Fibroblast of lung (primary cell): ENCODE measurements at places on chromosomes 1 and 21. TPM values are rescaled to one million over a fixed set of nuclear protein-coding genes. Genes with fewer than 3 reads are reported as not detected.
A peak's percentile ranks its signal among the peaks of the same experiment; 100 is the strongest.

DNA sequence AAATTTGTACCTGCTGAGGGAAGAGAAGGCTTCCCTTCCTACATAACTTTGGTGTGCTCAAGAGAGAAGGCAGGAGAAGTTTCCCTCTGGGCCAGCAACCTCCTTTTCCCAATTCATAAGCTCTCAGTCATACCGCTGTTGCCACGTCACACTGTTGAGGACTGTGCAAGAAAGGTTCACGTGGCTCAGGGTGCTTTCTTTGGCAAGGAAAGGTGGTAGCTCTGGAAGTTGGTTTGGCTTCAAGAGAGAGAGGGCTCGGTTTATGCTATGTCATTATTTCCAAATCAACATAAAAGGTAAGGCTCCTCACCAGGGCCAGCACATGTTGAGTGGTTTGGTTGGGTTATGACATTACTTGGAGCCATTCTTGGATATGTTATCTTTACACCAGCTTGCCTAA, 77.3 kb downstream of the TNFSF18 start:
- DNase-seq = peak; percentile 88

GRCh38 chr1:197180252-197180878, 33.9 kb upstream of the ASPM start:
- DNase-seq = peak; percentile 71

DNA sequence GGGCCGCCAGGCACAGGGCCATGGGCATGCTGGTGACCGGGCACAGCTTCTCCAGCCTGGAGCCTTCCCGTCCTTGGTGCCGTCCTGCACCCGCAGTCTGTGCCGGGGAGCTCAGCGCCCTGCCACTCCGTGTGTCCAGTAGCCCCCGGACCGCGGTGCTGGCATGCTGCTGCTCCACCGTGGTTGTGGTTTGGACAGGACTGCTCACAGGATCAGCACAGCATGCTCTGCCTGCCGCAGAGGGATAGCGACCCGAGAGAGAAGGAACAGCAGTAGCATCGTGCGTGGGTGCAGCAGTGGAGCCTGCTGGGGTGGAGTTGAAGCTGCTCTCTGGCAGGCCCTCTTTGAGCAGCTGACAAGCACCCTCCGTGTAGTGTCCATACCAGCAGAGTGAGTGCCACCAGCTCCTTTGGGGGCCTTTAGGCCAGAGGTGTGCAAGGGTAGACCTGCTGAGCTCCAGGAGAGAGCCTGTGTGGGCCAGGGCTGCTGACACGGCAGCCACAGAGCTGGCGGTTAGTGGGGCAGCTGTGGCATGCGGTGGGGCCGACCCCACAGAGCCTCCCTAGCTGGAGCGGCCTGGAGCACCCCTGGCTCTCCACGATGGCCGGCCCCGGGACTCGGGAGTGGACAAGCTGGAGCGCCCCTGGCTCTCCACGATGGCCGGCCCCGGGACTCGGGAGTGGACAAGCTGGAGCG, 6.4 kb upstream of the PCBP3 start:
- DNase-seq = peak; percentile 7

DNA sequence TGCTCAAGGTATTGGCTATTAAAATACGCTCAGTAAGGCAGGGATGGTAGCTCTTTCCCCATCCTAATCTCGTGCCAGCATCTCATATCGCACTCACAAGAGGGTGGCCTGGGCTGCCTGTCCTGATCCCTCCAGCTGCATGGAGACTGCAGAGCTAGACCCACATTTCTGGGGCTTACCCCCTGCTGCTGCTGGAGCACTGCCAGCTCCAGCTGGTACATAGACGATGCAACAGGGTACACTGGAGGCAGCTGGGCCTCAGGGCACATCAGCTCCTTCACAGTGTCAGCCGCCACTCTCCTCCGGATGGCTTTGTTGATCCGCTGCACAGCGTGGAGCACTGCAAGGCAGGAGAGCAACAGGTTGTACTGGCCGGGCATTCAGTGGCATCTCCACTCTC, 16.0 kb downstream of the IQGAP3 start:
- DNase-seq = no peak

DNA sequence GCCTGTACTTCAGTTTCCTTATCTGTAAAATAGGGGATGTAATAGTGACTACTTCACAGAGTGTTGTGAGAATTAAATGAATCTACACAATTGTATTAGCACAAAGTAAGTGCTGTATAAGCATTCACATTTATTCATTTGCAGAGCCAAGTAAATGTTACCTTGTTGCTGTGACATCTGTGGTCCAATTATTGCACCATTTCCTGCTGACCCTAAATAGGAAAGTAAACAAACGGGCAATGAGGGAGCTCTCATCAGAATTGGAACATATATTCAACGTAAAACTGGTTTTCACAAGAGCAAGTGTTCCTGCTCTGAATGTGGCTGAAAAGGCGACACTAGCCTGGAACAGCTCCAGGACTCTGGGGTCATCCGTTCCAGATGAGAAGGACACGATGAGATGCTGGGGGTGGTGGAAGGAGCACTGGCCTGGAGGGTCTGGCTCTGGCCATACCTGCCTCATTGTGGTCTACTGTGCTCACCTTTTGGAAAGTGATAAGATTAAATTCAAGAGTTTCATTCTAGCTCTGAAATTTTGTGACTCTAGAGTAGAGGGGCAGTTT, 34.5 kb downstream of the PROX1 start:
- DNase-seq = no peak

DNA sequence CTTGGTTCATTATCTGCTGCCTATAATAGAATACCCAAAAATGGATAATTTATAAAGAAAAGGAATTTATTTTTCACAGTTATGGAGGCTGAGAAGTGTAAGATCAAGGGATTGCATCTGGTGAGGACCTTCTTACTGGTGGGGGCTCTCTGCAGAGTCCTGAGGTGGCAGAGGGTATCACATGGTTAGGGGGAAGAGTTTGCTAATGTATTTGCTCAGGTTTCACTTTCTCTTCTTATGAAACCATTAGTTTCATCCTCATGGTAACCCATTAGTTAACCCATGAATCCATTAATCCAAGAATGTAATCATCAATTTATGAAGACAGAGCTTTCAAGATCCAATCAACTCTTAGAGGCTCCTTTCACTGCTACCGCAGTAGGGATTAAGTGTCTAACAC, 120.6 kb downstream of the DNM3 start:
- no peak for DNase-seq

GRCh38 chr1:193179094-193179493, 7.3 kb downstream of the B3GALT2 start:
- no peak for DNase-seq

DNA sequence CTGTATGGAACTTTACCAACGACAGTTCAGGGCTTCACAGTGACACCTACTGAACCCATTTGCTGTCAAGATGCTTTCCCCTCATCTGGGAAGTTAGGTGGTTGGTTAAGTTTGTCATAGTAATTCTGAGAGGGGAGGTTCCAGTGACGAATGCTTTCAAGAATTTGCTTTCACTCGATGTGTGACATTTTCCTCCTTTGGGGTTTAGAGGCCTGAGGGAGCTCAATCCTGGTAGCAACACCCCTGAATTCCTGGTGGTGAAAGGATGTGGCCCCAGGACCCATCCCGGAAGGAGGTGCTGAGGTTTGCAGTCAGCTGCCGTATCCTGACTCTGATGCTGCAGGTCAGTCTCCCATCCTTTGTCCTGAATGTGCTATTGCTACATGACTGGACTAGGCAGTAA, 2.8 kb downstream of the PIGV start:
- no peak for DNase-seq

Gene LAPTM5
- total RNA-seq = under 0.01 TPM in 2 replicates

DNA sequence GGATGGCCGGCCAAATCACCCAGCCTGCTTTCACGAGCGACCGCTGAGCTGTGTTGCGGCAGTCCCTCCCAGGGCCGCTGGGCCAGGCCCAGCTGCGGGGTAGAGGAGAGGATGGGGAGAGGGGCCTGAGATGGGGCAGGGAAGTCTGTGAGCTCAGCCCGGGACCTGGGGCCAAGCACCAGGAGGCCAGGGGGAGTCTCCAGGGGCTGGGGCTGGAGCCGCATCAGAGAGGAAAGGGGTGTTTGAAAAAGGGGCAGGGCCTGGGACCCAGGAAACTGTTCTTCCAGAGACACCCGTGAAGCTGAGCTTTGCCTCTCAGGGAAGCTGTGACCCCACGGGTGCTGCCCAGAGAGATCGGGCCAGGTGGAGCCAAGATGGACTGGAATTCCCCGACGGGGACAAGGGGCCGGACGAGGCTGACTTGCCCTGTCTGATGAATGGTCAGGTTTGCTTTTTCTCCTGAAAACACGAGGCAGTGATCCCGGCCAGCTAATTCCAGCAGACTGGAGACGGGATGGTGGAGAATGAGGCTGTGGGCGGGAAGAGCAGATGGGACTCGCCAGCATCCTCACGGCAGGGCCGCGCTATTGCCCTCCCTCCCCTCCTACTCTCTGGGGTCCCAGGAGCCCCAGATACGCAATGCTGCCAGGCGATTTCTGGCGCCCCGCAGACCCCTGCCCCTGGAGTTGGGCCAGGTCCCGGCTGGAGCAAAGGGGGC, 40.3 kb upstream of the COL18A1 start:
- peak; percentile 89 for DNase-seq

GRCh38 chr1:57872913-57873312, 449.1 kb upstream of the DAB1 start:
- no peak for DNase-seq

GRCh38 chr1:14968251-14968851, 185.2 kb upstream of the TMEM51 start:
- peak; percentile 91 for DNase-seq

- no peak for DNase-seq
Measured at GRCh38 chr1:115650961-115651360, 9.2 kb downstream of the VANGL1 start.

Gene SLC5A9
- not detected in 2 replicates for total RNA-seq

DNA sequence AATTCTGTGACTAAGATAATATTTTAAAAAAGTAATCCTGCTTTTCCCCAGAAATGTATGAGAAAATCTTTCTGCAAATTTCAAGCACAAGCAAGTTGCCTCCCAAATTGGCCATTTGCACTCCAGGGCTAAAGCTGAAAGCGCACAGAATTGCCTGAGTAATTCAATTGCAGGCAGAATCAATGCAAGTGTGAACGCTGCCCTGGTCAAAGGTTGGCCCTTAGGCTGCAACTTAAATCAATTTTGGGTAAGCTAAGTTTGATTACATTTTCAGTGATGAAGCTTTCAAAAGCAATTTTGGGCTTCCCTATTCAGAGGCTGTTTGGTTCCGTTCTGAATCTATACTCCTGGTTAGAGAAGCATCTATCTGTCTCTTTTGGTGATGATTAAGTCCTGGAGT, 501.8 kb upstream of the ZRANB2 start:
- DNase-seq = no peak

DNA sequence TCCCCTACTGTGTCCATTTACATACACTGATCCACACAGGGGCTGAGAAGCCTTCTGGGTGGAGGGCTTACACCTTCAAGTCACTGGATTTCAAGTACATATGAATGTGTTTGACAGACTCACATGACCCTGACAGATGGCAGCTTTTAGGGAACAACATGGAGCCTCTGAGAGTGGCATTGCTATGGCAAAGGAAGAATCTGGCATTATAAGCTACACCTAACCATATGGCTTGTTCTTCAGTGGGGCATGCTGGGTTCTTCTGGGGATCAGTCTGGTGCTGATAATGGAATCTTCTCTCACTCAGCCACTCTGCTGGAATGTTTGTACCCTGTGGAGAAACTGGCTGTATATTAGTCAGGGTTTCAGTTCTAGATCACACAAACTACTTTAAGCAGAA, 68.5 kb upstream of the PDE4B start:
- DNase-seq = no peak

- DNase-seq = no peak
Measured at GRCh38 chr1:162070094-162070748, 730 bp downstream of the NOS1AP start.

GRCh38 chr1:208446271-208446691, 202.1 kb upstream of the PLXNA2 start:
- no peak for DNase-seq

- DNase-seq = no peak
Measured at GRCh38 chr1:3884966-3885365, 15.1 kb downstream of the C1orf174 start.
